NCI-H345 (cell line): ENCODE measurements at places on chromosomes 5 and 9.

DNA sequence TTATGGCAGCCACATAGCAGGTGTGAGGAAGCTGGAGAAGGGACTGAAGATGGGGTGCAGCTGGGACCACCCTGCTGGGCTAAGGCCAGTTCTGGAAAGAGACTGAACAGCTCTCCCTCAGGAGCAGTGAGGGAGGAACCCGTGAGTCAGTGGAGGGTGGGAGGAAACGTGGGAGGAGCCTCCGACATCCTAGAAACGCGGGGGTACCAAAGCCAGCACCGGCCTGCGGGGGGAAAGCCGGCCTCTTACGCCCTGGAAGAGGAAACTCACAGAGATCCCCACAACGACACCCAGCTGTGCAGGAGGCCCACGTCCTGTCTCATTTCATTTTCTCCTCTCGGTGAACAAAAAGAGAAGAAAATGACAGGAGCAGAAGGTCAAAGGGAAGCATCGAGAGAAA lies 185.8 kb upstream of the IRX4 start:
- no peak for DNase-seq

- DNase-seq, result no peak
Measured at GRCh38 chr5:60223342-60223741, 329.8 kb upstream of the PDE4D start.

- DNase-seq, result no peak
Measured at GRCh38 chr5:426392-426976, 16.5 kb upstream of the EXOC3 start.

- DNase-seq, result no peak
Measured at GRCh38 chr9:128393145-128393775, 22.1 kb downstream of the URM1 start.

DNA sequence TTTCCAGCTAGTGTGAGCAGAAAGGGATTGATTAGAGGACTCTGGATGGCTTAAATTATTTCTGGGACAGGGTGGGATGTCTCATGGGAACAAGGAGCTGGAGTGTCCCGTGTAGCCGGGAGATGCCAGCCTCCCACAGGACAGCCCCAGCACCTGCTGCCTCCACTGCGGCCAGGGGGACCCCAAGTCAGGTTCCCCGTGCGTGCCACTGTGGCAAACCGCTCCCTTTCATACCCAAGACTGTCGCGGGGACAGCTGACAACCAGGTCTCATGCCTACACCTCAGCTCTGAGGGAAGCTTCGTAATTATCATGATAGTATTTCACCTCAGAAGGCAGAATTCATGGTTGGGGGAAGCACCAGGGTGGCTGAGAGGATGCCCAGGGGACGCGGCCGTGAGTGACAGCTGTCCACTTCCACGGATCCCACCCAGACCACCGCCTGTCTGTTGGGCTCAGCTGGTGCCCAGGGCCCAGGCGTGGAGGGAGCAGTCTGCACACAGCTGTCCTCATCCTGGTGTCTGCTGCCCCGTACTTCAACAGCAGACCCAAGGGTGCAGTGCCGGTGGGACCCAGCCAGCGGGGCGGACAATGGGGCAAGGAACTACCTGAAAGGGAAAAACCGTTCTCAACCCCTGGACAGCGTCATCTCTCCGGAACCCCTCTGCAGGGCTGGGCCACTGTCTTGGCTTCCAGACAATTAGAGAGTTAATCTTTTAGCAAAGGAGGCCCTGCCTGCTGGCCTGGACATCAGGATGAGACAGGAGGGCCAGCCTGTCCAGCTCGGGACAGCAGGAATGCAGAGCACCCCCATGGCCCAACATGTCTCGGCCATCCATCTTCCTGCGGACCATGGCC lies 166.9 kb downstream of the OLFM1 start:
- DNase-seq, result no peak

DNA sequence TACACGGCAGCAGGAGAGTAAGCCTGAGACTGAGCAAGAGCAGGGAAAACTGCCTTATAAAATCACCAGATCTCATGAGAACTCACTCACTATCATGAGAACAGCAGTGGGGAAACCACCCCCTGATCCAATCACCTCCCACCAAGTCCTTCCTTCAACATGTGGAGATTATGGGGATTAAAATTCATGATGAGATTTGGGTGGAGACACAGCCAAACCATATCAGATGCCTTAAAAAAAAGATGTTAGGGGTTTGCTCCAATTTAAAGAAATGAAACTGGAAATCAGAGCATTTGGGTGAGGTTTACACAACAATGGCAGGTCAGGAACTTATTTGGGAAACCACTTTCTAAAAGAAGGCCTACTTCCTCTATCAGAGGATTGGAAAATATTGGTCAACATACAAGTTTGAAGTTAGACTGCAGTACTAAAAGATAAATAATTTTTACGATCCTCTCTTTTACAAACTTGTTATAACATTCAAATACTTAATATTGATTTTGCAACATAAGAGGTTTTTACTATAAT lies 105.1 kb downstream of the FBN2 start:
- no peak for DNase-seq

DNA sequence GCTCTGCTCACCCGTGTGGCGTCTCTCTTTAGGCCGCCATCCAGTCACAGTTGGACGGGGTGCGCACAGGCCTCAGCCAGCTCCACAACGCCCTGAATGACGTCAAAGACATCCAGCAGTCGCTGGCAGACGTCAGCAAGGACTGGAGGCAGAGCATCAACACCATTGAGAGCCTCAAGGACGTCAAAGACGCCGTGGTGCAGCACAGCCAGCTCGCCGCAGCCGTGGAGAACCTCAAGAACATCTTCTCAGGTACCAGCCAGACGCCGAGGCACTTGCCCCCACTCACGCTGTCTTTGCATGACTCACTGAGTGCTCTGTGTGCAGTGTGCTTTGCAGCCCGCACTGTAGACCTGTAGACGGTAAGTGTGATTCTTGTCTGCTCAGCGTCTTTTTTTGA lies 4.5 kb downstream of the EXOC3 start:
- no peak for DNase-seq
